ENCODE measurements at places on chromosomes 16 and 17.

DNA sequence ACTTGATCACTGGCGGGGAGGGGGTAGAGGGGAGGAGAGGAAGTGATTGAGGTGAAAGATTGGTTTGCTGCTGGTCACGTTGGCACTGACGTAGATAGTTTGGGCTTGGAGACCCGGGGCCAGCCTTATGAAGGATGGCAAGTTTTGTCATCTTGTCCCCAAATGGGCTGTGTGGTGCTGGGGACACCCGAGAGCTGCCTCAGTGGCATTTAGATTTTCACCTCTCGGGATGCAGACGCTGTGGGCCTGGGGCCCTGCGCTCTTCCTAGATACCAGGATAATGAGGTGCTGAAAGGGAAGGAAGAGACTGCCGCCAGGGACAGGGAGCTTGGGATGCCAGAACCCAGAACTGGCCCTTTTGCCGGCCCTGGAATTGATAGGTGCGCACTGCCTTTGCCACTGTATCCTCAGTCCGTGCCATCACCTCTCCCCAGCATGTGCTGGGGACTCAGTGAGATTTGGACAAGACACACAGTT lies 1.4 kb upstream of the SOCS3 start:
- H3K27ac ChIP-seq = no peak overlapping the region
- H3K27me3 ChIP-seq = no peaks in the 10 kb centered on the region
- H3K36me3 ChIP-seq = peaks cover 11% of the 10 kb centered on the region

- no peaks in the 10 kb centered on the region for H3K27me3 ChIP-seq
- no peak for DNase-seq
- H3K4me3 ChIP-seq = no peak overlapping the region
- H3K36me3 ChIP-seq = no peaks in the 10 kb centered on the region
- no peak overlapping the region for H3K27ac ChIP-seq
These were observed 72.5 kb downstream of the MPRIP start for GRCh38 chr17:17114592-17115225.

GRCh38 chr17:80173916-80174315 lies 4.1 kb downstream of the CARD14 start:
- H3K27me3 ChIP-seq = no peaks in the 10 kb centered on the region
- H3K4me1 ChIP-seq = no peaks in the 10 kb centered on the region
- no peaks in the 10 kb centered on the region for H3K36me3 ChIP-seq

- no peak overlapping the region for H3K4me3 ChIP-seq
- H3K4me1 ChIP-seq = no peaks in the 10 kb centered on the region
- no peak for DNase-seq
- no peaks in the 10 kb centered on the region for H3K27me3 ChIP-seq
- H3K27ac ChIP-seq = no peak overlapping the region
These were observed 5.8 kb upstream of the SCN4A start for GRCh38 chr17:63978272-63979200.

DNA sequence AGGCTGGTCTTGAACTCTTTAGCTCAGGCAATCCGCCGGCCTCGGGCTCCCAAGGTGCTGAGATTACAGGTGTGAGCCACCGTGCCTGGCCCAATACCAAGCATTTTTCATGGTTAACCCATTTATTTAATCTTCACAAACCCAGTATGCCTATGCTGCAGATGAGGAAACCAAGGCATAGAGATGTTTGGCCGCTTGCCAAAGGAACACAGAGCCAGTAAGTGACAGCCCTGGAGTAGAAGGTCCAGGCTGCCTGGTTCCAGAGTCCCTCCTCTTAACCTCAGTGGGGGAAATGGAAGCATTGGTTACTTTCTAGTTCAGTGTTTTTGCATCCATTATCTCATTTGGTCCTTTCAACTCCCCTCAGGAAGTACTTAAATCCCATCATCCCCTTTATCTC lies 15.3 kb upstream of the ARL5C start:
- H3K4me3 ChIP-seq = no peak overlapping the region
- DNase-seq = no peak
- H3K27me3 ChIP-seq = no peaks in the 10 kb centered on the region
- H3K36me3 ChIP-seq = peaks cover 2% of the 10 kb centered on the region
- no peak overlapping the region for H3K27ac ChIP-seq

- DNase-seq = peak; percentile 13
- H3K27ac ChIP-seq = no peak overlapping the region
- no peak overlapping the region for H3K4me3 ChIP-seq
- no peaks in the 10 kb centered on the region for H3K36me3 ChIP-seq
- no peaks in the 10 kb centered on the region for H3K27me3 ChIP-seq
These were observed 124.9 kb downstream of the MRTFB start for GRCh38 chr16:14196011-14196410.

DNA sequence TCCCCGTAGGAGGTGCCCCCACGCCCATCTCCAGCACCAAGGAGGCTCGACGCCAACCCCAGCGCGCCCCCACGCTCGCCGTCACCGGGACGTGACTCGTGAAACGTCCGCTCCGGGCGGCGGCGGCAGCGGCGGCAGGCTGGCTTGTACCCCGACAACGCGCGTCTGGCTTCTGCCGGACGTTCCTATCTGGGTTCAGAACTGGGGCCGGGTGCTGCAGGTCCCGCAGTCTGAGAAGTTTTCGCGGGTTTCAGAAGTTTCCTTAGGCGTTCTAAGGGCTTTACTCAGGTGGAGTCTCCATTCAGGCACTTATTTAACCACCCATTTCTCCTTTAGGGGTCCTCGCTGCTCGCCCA lies 672 bp upstream of the ALKBH5 start:
- H3K27me3 ChIP-seq = no peaks in the 10 kb centered on the region
- no peak for DNase-seq
- H3K4me1 ChIP-seq = peaks cover 23% of the 10 kb centered on the region
- peak overlapping the region; percentile 51 for H3K4me3 ChIP-seq
- peak overlapping the region; percentile 95 for H3K27ac ChIP-seq

DNA sequence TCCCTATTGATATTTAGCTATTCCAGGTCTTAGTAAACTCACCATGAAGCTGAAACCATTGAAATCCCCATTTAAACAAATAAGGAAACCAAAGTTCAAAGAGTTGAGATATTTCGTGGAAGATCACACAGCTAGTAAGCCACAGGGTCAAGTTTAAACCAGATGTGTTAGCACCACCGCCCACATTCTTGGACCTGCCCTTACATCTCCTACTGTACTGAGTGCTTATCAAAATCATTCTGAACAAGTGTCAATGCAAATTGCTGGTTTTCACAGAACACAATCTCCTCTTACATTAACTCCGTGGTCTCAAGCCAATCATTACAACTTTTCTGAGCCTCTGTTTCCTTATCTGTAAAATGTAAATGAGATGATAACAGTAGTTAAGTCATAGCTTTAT lies 676.2 kb downstream of the CDH11 start:
- H3K36me3 ChIP-seq = no peaks in the 10 kb centered on the region
- H3K4me1 ChIP-seq = peaks cover 6% of the 10 kb centered on the region
- H3K27me3 ChIP-seq = no peaks in the 10 kb centered on the region
- no peak overlapping the region for H3K4me3 ChIP-seq

- DNase-seq = peak; percentile 48
- H3K36me3 ChIP-seq = no peaks in the 10 kb centered on the region
- no peak overlapping the region for H3K27ac ChIP-seq
- H3K4me3 ChIP-seq = no peak overlapping the region
- no peaks in the 10 kb centered on the region for H3K4me1 ChIP-seq
- peaks cover 15% of the 10 kb centered on the region for H3K27me3 ChIP-seq
These were observed 1.1 kb upstream of the CRHR1 start for GRCh38 chr17:45782889-45783592.

DNA sequence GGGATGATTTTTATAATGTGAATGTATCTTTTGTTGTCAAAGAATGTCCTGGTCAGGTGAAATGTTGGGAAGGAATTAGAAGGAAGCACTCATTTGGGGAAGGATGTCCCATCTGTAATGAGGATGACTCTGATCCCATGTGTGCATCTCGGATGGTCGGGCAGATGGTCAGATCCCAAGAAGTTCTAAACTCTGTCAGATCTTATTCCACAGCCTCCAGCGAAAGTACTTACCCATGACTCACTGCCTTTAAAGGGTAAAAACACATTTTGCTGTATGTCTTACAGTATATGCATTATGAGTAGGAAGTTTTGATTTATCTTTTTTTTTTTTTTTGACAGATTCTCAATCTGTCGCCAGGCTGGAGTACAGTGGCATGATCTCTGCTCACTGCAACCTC lies 548 bp upstream of the KRTAP4-11 start:
- H3K27me3 ChIP-seq = no peaks in the 10 kb centered on the region
- no peaks in the 10 kb centered on the region for H3K4me1 ChIP-seq
- H3K27ac ChIP-seq = no peak overlapping the region
- no peak overlapping the region for H3K4me3 ChIP-seq

GRCh38 chr16:14366974-14367707 lies 262.9 kb downstream of the PARN start:
- DNase-seq = no peak
- H3K4me1 ChIP-seq = no peaks in the 10 kb centered on the region
- H3K36me3 ChIP-seq = no peaks in the 10 kb centered on the region

DNA sequence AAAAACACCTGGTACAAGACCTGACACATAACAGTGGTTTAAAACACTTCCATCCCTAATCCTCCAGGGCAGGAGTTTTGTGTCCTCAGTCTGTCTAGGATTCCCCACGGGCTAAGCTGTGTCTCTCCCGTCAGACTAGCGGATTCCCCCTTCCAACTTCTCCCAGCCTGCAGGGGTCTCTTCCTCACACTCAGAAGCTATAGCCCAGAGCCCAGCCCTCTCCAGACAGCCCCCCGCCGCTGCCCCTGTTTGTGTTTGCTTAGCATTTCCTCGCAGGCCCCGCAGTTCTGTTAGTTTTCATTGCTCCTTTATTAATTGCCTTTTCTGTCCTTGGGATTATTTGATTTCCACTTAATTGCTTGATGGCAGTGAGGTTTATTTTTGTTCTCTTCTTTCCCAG lies 91.2 kb downstream of the TMEM132E start:
- DNase-seq = no peak
- no peaks in the 10 kb centered on the region for H3K4me1 ChIP-seq
- H3K4me3 ChIP-seq = no peak overlapping the region
- no peak overlapping the region for H3K27ac ChIP-seq

- DNase-seq = no peak
- no peaks in the 10 kb centered on the region for H3K4me1 ChIP-seq
- H3K27me3 ChIP-seq = no peaks in the 10 kb centered on the region
- H3K36me3 ChIP-seq = peaks cover 2% of the 10 kb centered on the region
These were observed 4.8 kb downstream of the SLC7A5 start for GRCh38 chr16:87864331-87864989.

DNA sequence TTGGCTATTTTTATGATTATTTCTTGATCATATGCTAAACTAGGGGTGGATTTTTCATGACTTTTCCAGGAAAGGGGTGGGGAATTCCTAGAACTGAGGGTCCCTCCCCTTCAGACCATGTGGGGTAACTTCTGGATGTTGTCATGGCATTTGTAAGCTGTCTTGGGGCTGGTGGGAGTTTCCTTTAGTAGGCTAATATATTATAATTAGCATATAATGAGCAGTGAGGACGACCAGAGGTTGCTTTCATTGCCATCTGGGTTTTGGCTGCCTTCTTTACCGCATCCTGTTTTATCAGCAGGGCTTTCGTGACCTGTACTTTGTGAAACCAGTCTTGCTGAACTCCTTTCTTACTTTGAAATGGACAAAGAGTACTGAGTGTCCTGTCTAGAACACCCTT lies 40.4 kb upstream of the ABCA5 start:
- peak; percentile 6 for DNase-seq
- no peaks in the 10 kb centered on the region for H3K36me3 ChIP-seq
- no peak overlapping the region for H3K4me3 ChIP-seq
- H3K27ac ChIP-seq = no peak overlapping the region
- H3K4me1 ChIP-seq = no peaks in the 10 kb centered on the region
- H3K27me3 ChIP-seq = no peaks in the 10 kb centered on the region

- no peak for DNase-seq
- H3K27ac ChIP-seq = no peak overlapping the region
- no peaks in the 10 kb centered on the region for H3K36me3 ChIP-seq
- H3K27me3 ChIP-seq = no peaks in the 10 kb centered on the region
These were observed 112.0 kb downstream of the CLEC16A start for GRCh38 chr16:11056090-11056992.

- H3K4me3 ChIP-seq = no peak overlapping the region
- no peak overlapping the region for H3K27ac ChIP-seq
These were observed 5.2 kb downstream of the CCR7 start for GRCh38 chr17:40559954-40560591.

- no peak for DNase-seq
- peaks cover 3% of the 10 kb centered on the region for H3K36me3 ChIP-seq
- H3K27me3 ChIP-seq = no peaks in the 10 kb centered on the region
- no peak overlapping the region for H3K4me3 ChIP-seq
- H3K27ac ChIP-seq = no peak overlapping the region
- H3K4me1 ChIP-seq = no peaks in the 10 kb centered on the region
These were observed 4.4 kb upstream of the NT5C start for GRCh38 chr17:75135946-75136345.

- no peak overlapping the region for H3K27ac ChIP-seq
- no peak overlapping the region for H3K4me3 ChIP-seq
- no peak for DNase-seq
- no peaks in the 10 kb centered on the region for H3K36me3 ChIP-seq
- no peaks in the 10 kb centered on the region for H3K27me3 ChIP-seq
These were observed 20.9 kb upstream of the PVALEF start for GRCh38 chr17:81144423-81144781.

DNA sequence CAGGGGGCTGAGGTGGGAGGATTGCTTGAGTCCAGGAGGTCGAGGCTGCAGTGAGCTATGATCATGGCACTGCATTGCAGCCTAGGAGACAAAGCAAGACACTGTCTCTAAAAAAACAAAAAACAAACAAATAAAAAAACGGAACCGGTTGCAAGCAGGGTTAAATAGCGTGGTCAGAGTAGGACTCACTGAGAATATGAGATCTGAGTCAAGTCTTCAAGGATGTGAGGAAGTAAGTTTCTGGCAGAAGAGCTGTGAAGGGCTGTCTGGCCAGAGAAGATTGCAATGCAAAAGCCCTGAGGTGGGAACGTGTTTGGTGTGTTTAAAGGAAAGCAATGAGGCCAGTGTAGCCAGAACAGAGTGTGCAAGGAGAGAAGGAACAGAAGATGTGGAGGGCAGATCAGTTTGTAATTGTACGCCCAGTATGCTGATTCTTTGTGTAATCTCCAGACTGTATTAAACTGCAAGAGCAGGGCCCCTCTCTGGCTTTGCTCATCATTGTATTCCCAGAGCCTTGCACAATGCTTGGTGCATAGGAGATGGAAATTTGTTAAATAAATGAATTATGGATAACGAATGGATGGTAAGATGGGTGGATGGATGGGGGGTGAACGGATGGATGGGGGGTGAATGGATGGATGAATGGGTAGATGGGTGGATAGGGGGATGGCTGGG lies 6.3 kb downstream of the G6PC1 start:
- H3K27me3 ChIP-seq = no peaks in the 10 kb centered on the region
- no peak for DNase-seq
- H3K4me1 ChIP-seq = no peaks in the 10 kb centered on the region

- H3K4me3 ChIP-seq = peak overlapping the region; percentile 54
- no peaks in the 10 kb centered on the region for H3K27me3 ChIP-seq
- H3K4me1 ChIP-seq = peaks cover 16% of the 10 kb centered on the region
- DNase-seq = peak; percentile 67
These were observed 800 bp downstream of the PLEKHH3 start for GRCh38 chr17:42675965-42676423.

GRCh38 chr17:66750781-66751543 lies 84.0 kb upstream of the CACNG5 start:
- H3K4me3 ChIP-seq = no peak overlapping the region
- H3K27me3 ChIP-seq = no peaks in the 10 kb centered on the region
- H3K36me3 ChIP-seq = no peaks in the 10 kb centered on the region
- DNase-seq = no peak
- H3K4me1 ChIP-seq = peaks cover 7% of the 10 kb centered on the region
